ENCODE measurements at places on chromosomes 2 and 18.

DNA sequence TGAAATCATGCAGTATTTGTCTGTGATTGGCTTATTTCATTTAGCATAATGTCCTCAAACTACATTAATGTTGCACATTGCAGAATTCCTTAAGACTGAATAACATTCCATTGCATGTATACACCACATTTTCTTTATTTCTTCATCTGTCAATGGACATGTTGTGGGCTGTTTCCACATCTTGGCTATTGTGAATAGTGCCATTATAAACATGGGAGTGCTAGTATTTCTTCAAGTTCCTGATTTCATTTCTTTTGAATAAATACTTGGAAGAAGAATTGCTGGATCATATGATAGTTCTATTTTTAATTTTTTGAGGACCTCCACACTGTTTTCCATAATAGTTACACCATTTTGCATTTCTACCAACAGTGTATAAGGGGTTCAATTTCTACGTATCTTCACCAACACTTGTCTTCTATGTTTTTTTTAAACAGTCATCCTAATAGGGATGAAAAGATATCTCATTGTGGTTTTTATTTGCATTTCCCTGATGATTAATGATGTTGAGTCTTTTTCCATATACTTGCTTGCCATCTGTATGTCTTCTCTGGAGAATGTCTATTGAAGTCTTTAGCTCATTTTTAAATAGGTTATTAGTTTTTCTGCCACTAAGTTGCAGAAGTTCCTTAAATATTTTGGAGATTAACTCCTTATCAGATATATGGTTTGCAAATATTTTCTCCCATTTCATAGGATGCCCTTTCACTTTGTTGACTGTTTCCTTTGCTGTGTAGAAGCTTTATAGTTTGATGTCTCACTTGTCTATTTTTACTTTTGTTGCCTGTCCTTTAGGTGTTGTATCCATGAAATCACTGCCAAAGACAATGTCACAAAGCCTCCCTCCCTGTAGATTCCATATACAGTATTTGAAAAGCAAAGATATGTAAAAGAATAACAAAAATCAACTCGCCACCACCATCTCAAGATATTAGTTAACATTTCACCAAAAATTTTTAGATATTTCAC, 14.6 kb downstream of the FBXO11 start:
- no peak for DNase-seq

DNA sequence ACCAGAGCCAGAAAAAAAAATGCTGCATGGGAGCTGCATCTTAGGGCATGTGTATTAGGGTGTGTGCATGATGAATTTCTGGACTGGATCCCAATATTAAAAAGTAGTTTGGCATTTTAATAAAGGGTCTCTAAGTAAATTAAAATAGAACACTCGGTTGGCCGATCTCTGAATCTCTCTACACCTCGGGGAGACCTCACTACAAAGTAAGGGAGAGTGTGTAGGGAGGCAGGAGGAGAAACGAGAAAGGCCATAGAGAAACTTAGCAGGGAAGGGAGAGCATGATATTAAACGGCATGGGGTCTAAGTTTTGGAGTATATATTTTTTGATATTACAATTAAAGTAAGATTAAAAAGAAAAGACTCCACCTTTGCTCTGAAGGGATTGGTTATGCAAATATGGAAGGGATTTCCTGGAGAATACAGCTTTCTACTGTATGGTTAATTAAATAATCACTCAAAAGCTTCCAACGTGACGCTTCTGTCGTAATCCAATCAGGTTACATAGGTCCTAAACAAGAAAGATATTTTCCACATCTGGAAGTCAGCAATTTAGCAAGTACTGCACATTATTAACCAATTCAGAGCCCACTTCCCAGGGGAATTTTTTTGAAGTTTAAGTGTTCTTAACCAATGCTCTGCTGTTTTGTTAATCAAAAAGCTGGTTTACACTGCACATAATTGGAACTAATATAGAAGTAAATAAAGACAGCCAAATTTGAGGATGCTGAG, 1.0 kb upstream of the ZEB2 start:
- no peak for DNase-seq

DNA sequence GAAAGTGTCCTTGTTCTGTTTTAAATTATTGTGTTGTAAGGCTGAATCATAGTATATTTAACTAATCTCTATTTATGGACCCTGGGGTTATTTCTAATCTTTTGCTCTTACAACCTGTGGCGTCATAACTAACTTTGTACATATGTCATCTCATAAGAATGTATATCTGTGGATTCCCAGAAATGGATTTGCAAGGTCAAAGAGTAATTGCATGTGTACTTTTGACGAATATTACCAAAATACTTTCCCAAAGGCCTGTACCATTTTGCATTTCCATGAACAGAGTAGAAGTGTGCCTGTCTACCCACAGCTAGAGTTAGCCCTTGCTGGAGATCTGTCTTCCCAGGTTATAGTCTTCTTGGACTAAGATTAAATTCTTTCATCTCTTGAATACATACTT, 42.8 kb downstream of the SEMA4F start:
- DNase-seq = no peak

- no peak for DNase-seq
Observed at GRCh38 chr18:36530676-36531405, 233.3 kb downstream of the FHOD3 start.

DNA sequence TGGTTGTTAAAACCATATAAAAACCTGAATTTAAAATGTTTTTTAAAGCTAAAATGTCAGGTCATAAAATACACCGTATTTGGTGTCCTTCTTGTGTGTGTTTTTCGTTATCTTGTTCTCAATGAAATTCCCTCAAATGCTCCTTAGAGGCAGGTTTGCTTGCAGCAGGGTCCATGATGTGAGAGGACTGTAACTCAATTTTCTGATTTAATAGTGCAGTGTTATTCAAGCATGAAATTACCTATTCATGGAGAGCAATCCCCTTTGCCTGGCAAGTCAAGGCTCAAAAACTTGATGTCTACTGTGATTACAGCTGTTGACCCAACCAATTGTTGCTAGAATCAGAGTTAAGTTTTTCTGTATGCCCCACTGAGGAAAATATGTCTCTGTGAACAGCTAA, 318.2 kb downstream of the GALNT13 start:
- DNase-seq = no peak
